ENCODE measurements at places on chromosomes 16 and 17. TPM values are rescaled to one million over a fixed set of nuclear protein-coding genes. Genes with fewer than 3 reads are reported as not detected.

GRCh38 chr17:67258821-67259468 is 13.9 kb upstream of the HELZ start:
- no peak for ATAC-seq

DNA sequence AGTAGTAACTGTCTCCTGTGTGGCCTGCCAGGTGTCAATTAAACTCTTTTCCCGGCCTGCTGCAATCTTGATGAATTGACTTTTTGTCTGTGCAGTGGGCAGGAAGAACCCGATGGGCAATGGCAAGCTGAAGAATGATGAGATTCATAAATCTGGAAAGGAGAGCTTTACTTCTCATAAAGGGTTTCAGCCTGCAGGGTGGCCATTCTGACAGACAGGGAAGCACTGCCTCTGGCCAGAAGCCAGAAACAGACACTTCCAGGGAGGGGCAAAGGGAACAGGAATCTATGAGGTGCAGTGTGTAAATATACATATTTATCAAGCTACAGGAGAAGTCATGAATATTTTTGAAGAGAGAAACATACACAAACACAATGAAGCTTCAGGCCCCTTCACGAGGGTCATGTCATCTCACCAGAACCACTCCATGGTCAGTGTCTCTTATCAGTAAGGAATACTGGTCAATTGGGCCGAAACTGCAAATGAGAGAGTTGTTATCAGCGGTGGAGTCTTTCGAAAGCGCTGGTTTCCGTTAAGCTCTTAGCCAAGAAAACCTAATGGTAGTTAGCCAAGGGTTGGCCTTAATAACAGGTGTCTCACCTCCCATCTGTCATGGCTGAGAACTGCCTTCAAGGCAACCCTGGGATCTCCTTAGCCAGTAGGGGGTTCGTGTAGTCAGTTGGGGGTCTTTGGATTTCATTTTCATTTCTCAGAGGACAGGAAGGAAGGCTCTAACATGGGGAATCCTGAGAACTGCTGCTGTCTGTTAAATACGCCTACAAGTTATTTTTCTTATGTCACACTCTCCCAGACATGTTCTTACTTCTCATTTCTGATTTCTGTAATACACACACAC is 1.2 kb upstream of the NARF start:
- ATAC-seq = no peak

GRCh38 chr17:58504826-58505351 is 9.5 kb downstream of the MTMR4 start:
- ATAC-seq = no peak

GRCh38 chr17:33328129-33328528 is 35.0 kb upstream of the ASIC2 start:
- ATAC-seq = no peak

DNA sequence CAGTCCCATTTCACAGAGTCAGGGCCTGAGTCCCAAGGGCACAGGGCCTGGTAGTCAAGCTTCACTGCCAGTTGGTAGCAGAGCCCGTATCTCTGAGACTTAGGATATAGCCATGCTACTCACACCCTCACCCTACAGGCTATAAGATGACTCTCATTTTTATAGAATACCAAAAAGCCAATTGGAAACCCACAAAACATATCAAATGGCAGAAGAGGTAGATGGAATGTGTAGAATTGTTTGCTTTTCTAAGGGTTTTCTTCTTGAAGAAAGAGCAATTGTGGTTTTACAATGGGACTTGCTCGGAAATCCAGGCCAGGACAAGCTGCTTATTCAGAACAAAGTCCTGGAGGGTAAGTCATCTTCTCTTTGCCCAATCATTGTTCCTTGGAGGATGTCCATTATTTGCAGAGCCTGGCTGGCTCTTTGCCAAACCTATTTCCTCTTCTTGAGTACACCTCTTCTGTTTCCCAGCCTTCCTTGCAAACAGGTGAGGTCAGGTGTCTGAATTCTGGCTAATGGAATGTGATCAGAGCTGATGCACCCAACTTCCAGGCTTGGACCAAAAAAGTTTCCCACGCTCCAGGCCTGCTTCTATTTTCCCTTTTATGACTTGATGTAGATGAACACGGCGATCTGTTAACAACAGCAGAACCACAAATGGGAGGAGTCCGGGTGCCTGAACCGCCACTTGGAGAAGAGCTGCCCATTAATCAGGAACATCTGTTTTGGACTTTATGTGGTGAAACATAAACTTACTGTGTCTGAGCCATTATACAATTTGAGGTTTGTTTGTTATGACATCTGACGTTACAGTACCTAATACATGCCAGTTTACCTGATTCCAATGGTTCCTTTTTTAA is 16.9 kb upstream of the CCL22 start:
- ATAC-seq = no peak

The TOP2A gene
- 9.1 TPM for total RNA-seq

The KRTAP1-5 gene
- not detected for total RNA-seq
